ENCODE measurements at places on chromosomes 5 and 9.

DNA sequence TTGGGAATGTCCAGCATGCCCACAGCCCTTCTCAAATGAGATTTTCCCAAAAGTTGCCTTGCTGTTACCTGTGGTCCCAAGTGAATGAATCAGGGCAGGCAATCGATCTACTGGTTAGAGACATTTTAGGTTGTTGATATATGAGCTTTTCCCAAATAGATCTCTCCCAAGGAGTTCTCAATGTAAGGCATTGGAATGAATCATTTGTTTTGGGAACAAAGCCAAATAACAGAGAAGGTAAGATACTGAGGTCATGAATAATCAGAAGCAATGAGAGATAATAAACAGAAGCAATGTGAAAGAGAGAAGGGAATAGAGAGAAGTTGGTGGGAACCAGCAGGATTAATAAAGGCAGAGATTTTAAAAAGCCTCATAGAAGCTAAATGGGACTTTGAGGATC lies 93.6 kb upstream of the FER start:
- DNase-seq: no peak

DNA sequence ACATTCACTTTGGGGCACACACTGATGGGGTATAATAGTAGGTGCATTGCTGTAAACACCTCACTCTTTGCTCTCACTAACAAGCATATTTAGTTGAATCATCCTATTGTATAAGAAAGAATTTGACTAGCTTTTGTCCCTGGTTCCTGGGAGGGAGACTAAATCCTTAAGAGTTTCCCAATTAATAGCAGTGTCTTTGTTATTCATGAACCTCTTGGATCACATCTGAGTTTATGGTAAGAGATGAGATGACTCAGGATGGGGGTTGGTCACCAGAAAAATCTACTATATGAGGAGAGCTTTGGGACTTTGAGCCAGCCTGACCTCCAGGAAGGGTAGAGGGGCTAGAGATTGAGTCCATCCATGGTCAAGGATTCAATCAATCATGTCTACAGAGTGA lies 56.8 kb downstream of the PUM3 start:
- DNase-seq: no peak

DNA sequence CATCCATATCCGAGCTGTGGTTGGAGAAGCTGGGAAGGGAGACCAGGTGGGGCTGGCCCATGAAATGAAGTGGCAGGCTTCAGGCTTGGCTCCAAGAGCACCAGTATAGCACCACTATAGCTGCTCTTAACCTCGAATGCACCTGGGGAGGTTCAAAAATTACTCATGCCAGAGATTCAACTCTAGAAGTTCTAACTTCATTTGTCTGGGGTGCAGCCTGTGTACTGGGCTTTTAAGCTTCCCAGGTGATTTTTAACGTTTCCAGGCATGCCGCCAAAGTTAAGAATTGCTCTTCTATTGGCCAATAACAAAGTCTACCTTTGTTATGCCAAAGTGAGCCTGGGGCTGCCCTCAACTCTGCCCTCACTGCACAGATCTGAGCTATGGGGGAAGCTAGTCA lies 458 bp downstream of the PRSS3 start:
- DNase-seq: no peak

GRCh38 chr9:115531410-115532125 lies 413.6 kb upstream of the TNC start:
- no peak for DNase-seq

DNA sequence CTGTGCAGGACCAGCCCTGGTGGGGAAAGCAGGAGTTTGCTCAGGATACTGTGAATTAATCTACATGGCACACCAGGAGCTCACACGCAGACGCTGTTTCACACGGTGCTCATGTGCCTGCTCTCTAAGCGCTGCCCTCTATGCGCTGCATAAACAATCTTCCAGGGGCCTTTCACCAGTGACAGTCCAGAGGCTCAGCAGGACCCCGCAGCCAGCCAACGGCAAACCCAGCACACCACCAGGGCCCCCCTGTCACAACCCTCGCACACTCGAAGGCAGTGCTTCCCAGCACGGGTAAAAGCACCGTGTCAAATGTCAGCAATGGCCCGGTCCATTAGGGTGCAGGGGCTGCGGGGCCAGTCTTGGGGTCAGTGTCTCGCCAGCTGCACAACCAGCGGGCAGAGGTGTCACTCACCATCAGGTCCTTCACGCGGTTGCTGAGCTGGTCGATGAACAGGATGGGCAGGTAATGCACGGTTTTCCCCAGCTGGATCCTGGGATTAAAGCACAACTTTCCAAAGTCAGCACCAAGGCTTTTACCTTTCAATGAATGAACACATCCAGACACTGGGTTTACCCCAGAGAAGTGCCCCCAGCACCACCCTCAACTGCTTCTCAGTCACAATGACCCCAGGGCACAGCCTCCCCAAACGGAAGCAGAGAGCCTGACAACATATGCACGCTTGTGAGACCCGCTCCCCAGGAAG lies 7.3 kb downstream of the CLPTM1L start:
- DNase-seq: no peak

GRCh38 chr5:72776684-72777083 lies 39.8 kb upstream of the TNPO1 start:
- no peak for DNase-seq

GRCh38 chr9:109771087-109771486 lies 8.9 kb upstream of the PALM2AKAP2 start:
- DNase-seq: no peak

DNA sequence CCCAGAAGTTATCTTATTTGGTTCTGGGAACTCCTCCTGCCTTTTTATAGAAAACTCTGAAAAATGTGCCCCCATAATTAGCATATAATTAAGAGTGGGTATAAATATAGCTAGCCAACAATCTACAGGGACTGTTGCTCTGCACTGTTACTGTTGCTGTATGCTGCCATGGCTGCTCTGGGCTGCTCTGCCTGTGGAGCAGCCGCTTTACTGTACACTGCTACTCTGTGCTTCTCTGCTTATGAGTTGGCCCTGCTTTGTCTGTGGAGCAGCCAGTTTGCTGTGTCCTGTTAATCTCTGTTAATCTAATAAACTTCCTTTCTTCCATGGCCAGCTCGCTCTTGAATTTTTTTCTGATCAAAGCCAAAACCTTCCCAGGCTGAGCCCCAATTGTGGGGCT lies 2244.0 kb upstream of the ACO1 start:
- no peak for DNase-seq

DNA sequence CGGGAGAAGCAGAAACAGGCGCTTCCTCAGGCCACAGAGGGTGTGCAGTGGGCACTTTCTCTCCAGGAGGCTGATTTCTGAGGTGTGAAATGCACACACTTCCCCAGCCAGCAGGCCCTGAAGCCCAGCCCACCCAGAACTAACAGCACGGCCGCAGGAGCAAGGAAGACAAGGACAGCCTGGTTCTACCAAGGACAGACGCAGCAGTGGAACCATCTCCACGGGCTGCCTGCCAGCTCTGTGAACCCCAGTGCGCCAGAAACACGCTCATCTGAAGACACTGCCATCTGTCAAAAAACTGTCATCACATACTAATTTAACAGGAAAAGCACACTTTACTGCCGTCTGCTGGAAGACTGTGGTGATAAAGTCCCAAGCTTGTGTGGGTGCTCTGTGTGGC lies 40.7 kb downstream of the MAPK9 start:
- no peak for DNase-seq

GRCh38 chr9:127884427-127884911 lies 7.0 kb upstream of the AK1 start:
- DNase-seq: no peak

GRCh38 chr5:132205385-132206125 lies 22.1 kb downstream of the P4HA2 start:
- DNase-seq: peak; percentile 94

DNA sequence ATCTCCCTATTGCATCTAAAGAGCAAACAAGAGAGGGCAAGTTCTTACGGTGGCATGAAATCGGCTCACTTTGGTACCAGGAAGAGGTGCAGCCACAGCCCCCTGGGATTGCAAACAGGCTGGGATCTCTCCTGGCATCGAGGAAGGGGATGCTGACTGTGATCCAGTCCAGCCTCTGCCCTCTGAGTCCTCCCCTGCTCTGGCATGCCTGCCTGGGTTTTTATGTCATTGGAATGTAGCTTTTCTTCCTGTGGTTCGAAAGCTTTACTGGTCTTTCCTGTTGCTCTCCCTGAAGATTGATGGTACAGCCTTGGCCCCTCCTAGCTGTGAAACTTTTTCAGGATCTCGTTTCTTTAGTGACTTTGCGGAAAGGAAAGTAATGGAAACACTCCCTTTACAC lies 6.6 kb downstream of the SLC46A2 start:
- no peak for DNase-seq

DNA sequence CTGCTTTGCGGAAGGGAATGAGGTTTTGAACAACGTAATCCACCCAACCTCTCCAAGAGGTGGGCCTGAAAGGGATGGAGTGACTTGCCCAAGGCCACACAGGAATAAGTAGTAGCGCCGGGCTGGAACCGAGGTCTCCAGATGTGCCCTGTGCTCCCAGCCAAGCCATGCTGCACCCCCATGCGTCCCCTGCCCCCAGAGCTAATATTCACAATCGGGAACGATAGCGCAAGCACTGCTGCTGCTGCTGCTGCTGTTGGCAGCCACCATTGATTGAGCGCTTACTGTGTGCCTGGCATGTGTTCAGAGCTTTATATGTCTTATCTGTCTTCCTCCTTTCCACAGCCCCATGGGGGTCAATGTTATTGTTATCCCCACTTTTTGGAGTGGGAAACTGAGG lies 43.9 kb downstream of the AMBP start:
- no peak for DNase-seq

DNA sequence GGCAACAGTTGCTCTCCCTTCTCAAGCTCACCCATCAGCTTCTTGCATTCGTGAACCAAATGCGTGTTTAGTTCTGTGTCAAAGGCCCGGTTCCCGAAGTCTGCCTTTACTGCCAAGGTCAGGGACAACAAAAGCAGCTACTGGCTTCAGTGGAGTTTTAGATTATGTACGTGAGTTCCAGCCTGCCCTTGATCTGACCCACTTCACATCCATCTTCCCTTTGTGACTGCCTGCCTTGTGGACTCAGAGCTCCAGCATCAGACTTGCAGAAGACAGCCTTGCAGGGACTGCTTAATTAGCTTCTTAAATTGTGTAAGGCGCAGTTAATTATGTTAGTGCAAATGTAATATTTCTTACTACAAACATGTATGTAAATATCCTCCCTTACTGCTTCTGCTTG lies 774.7 kb upstream of the EDIL3 start:
- no peak for DNase-seq

GRCh38 chr9:1044643-1045042 lies 5.5 kb upstream of the DMRT2 start:
- no peak for DNase-seq

DNA sequence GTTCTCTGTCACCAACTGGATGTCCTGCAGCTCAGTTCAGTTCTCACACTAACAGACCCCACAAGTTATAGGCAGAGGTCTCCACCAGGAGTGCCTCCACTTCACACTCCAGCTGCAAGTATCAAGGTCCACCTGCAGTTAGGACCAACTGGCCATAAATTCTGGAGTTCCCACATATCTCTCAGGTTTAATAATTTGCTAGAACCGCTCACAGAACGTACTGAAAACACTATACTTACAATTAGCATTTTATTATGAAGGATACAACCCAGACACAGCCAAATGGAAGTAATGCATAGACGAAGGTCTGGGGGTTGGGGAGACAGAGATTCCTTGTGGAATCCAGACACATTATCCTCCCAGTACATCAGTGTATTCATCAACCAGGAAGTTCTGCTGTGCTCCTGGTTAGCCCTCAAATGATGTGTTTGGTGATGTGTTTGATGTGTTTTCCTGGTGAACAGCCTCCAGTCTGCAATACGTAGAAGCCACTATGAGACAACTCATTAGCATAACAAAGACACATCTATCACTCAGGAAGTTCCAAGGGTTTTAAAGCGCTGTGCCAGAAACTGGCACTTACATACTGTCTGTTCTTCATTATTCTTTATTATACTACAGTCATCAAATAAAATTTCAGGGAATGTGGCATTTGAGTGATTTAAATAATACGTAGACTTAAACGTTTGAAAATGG lies 25.4 kb downstream of the OGN start:
- no peak for DNase-seq

Measured in OCI-LY7 (cell line).